ENCODE measurements at places on chromosomes 2 and 18.

GRCh38 chr2:201419986-201420385 lies 31.3 kb downstream of the TRAK2 start:
- no peak for DNase-seq

- DNase-seq: no peak
These were observed 10.4 kb downstream of the FIGLA start for GRCh38 chr2:70779911-70780545.

GRCh38 chr2:26846334-26847306 lies 1.3 kb upstream of the DPYSL5 start:
- peak; percentile 88 for DNase-seq

DNA sequence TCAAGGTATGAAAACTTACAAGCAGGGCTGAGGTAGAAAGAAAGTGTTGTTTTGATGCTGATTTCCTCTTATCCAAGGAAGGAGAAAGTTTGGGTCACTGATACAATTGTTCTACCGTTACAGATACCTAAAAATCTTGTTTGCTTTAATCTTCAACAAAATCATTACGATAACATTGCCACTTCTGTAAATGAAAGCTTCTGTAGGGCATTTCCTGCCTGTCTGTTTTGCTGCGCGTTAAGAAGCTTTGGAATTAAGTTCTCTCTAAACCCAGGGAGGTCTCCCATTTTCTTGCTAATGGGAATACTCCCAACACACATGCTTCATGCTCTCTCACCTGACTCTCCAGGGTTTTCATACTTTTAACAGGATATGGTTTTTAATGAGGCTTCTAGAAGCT lies 258.5 kb downstream of the PTGR3 start:
- no peak for DNase-seq

- peak; percentile 100 for DNase-seq
These were observed at the start of the genes AAMP and PNKD for GRCh38 chr2:218269900-218270720. AAMP (minus strand) TSS chr2:218270137; CDS start chr2:218270086, 51 bp downstream. PNKD (plus strand) TSS chr2:218270519; CDS start chr2:218270536, 17 bp downstream.
